DMS79 (cell line): ENCODE measurements at places on chromosomes 13 and 19.

DNA sequence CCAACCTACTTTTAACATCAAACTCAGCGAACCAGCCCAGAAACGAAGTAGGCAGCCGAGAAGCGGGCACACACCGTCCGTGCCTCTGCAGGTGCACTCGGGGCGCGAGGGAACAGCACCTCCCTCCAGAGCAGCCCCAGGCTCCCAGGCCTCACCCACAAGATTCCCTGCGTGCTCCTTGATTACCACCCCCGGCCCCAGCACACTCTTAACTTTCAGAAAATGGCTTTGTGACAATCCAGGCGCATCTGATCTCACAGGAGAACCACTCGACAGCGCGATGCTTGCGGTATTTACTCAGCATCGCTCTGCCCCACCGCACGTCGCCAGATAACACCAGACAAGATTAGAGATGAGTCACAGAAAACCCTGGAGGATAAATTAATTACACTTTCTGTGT is 134.9 kb upstream of the SPACA7 start:
- peak; percentile 45 for DNase-seq

GRCh38 chr13:75751350-75751749 is 115.2 kb downstream of the LMO7 start:
- no peak for DNase-seq

DNA sequence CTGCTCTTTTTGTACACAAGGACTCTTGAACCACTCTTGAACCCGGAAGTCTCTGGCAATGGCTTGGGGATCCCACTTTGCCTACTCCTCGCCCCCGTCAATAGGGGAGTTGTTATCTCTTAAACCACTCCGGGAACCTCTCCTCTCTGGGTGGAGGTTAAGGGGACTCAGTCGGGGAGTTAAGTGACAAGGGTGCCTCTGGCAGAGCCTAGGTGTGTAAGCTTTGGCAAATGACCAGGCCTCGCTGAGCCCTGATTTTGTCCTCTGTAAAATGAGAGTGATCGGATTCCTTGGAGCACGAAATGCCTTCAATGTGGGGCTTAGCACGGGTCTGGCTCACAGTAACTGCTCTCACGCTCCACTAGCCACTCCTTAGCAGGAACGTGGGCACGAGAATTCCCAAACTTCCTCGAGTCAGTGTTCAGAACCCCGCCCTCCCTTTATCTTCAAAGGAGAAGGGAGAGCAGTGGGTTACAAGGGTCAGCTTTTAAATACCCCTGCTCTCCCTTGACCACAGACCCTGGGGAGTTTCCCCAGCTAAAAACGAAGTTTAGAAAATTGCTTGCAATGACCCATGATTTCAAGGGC is 193.3 kb downstream of the KATNAL1 start:
- peak; percentile 40 for DNase-seq

DNA sequence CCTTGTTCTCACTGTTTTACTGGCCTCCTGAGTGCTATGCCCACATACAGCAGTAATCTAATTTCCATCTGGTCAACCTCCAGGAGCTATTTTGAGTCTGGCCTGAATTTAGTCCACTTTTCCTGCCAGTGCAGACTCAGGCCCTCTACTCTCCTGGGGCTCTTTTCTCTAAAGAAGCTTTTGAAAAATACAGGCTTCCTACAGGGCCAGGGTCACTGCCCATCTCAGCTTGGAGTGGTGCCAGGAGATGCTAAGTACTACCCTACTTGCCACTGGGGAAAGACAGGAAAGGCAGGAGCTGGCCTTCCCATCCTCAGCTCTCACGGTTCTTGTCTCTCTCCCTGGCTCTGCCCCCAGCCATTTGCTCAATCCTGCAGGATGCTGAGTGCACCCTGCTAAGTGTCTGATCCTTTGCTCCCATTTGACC is 101.7 kb upstream of the SERP2 start:
- DNase-seq: no peak

DNA sequence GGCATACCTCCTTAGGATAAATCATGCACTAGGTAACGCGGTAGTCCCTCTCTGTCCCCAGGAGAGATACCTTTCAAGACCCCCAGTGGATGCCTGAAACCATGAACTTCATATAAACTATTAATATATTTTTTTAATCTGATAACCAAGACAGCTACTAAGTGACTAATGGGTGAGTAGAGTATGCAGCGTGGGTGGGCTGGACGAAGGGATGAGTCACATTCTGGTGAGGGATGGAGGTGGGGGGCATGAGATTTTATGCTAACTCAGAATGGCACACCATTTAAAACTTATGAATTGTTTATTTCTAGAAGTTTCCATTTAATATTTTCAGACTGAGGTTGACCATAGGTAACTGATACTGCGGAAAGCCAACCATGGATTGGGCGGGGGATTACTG is 46.2 kb downstream of the CDK8 start:
- DNase-seq: no peak

DNA sequence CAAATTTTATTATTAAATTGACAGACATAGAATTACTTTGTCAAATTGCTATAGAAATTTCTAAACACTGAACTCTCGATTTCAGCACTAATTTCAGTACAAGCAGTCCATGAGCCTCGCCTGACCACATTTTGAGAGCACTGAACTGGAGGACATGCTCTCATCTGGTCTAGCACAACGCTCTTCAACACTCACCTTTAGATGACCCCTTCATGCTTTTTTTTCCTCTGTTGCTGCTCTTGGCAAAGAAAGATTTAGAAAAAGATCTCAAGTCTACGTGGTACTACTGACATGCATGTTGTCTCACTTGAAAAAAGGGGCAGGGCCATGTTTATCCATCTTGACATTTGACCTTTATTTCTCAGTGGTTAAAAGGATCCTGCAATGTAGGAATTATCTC is 981.5 kb downstream of the DIAPH3 start:
- DNase-seq: no peak

- DNase-seq: no peak
These were observed 69.4 kb upstream of the GJB6 start for GRCh38 chr13:20301403-20302071.

DNA sequence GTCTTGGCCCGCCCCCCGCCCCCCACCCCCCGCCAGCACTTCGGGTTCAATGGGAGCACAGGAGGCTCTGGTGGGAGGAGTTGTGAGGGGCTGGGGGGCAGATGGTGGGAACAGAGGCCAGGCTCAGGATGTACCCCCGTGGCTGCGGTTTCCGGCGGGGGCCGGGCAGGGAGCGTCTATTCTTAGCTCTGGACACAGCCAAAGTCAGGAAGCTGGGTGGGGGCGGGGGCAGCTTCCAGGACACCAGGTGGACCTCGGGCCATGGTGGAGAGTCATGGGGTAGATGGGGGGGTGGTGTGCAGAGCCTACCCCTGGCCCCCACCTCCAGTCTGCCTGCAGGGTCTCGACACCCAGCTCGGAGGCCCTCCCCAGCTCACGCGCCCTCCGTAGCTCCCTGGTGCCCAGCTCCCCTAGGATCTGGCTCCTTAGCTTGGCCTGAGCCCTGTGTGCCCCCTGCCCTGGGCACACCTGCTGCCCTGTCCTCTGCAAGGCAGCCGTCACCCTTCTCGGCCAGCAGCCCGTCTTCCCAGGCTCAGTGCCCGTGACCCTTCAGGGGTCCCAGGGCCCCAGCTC is 2.2 kb upstream of the TBXA2R start:
- DNase-seq: no peak

GRCh38 chr13:46490129-46490528 is 62.8 kb upstream of the LRCH1 start:
- DNase-seq: no peak

DNA sequence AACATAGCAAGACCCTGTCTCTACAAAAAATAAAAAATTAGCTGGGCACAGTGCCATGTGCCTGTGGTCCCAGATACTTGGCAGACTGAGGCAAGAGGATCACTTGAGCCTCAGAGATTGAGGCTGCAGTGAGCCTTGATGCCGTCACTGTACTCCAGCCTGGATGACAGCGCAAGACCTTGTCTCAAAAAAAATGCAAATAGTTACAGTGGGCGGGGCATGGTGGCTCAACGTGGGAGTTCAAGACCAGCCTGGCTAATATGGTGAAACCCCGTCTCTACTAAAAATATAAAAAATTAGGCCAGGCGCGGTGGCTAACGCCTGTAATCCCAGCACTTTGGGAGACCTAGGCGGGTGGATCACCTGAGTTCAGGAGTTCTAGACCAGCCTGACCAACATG is 8.5 kb downstream of the PGLS start:
- DNase-seq: no peak

DNA sequence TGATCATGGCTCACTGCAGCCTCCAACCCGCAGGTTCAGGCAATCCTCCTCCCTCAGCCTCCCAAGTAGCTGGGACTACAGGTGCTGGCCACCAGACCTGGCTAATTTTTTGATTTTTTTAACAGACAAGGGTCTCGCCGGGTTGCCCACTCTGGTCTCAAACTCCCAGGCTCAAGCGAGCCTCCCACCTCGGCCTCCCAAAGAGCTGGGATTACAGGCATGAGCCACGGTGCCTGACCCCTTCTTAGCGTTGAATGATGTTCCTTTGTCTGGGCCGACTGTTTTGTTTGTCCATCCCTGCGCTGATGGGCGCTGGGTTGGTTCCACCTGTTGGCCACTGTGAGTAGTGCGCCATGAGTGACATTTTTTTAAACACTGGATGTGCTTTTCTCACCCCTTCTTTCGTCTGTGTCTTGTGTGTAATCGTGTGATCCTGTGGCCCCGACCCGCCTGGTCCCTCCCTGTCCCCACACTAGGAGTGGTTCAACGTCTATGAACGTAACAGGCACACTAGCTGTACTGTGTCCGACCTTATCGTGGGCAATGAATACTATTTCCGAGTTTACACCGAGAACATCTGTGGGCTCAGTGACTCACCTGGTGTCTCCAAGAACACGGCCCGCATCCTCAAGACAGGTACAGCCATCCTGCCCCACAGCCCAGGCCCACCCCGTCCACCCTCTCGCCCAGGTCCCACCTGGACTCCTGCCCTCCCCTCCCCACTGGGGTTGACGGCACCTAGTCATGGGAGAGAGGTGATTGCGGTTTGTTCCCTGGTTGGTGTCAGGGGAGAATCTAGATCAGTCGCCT is 15.0 kb upstream of the EMC10 start:
- peak; percentile 35 for DNase-seq

- DNase-seq: no peak
These were observed 107.9 kb downstream of the NALCN start for GRCh38 chr13:101308247-101309013.

- DNase-seq: no peak
These were observed 558 bp upstream of the PPAN start for GRCh38 chr19:10105509-10106099.

DNA sequence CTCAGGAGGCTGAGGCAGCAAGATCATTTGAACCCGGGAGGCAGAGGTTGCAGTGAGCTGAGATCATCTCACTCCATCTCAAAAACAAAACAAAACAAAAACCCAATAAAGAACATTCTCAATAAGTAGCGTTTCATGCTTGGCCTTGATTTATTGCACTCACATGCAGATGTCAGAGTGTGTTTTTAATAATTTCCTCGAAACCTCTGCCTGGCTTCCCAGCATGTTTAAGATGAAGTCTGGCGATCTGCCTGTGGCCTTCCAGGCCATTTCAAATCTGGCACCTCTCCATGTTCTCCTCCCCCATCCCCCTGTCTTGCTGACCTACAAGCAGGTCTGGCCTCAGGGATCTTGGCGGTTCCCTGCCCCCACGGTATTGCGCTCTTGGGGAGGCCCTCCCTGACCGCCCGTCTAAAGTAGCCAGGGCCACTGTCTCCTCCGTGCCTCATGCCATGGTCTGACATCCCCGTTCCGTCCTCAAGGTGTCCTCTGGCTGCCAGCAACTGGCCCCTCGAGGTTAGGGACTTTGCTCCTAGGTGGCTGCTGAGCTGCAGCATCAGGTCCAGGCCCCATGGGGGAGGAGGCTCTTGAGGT is 1.6 kb downstream of the WDR88 start:
- peak; percentile 19 for DNase-seq

DNA sequence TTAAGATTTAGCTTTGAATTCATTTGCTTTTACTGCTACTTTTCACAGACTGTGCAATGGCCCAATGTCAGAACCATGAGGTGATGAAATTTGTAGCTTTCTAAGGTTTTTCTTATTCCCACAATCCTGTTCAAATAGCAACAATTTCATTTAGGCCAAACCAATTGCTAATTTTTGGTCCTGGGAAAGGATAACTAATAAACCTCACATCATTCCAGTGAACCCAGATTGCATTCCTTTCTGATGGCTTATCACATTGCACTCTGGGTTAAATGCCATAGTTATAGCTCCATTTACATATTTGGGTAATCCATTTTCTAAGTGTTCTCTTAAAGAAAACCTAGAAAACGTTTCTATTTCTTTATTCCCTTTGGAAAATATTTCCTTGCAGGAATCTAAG is 22.9 kb upstream of the POMP start:
- DNase-seq: no peak

GRCh38 chr19:45821103-45821521 is 6.0 kb upstream of the RSPH6A start:
- DNase-seq: no peak

DNA sequence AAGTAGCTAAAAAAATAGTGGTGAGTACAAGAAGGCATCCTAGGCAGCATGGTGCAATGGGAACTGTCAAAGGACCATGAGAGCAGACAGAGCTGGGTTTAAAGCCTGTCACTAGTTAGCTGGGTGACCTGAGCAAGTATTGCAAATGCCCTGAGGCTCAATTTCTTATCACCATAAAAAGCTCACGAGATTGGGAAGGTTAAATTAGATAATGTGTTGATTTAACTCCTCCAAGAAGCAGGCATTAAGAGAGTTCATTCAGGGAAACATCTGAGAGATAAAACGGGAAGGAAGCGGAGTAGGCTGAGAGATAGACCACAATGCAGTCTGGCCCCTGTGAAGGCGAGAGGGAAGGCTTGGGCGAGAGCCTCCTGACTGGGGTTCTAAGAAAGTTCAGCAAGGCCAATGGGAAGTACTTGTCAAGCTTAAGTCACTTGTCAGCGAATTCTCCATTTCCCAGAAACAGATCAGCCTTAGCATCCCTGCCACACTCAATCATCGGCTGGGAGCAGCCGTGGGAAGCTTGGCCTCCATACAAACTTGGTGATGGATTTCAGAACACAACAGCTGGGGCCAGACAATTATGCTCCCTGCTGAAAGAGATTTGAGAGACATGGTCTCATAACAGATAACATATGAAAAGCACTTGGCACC is 105.5 kb downstream of the POU4F1 start:
- DNase-seq: no peak

- no peak for DNase-seq
These were observed 14.8 kb downstream of the ARL11 start for GRCh38 chr13:49643035-49643646.

- DNase-seq: no peak
These were observed 65.8 kb upstream of the MED4 start for GRCh38 chr13:48160606-48161278.

DNA sequence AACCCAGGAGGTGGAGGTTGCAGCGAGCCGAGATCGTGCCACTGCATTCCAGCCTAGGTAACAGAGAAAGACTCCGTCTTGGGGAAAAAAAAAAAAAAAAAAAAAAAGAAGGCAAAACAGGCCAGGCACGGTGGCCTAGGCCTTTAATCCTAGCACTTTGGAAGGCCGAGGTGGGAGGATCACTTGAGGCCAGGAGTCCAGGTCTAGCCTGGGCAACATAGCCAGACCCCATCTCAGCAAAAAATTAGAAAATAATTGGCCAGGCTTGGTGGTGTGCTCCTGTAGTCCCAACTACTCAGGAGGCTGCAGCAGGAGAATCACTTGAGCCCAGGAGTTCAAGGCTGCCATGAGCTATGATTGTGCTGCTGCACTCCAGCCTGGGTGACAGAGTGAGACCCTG is 43.4 kb downstream of the CRTC1 start:
- DNase-seq: no peak

GRCh38 chr13:83878691-83879430 is 3.4 kb downstream of the SLITRK1 start:
- DNase-seq: no peak
